ENCODE measurements at places on chromosomes 3 and 15. TPM values are rescaled to one million over a fixed set of nuclear protein-coding genes. Genes with fewer than 3 reads are reported as not detected.

FBXW12 gene
- not detected for total RNA-seq

ITGA11 gene
- 0.08 TPM for total RNA-seq

CHRNA5 gene
- 3.8 TPM for total RNA-seq

CISH gene
- 6.6 TPM for total RNA-seq

PATL2 gene
- not detected for total RNA-seq

GOLGA6L10 gene
- total RNA-seq = 0.23 TPM

CORO2B gene
- total RNA-seq = 1.0 TPM

MANF gene
- total RNA-seq = 296 TPM

IREB2 gene
- 8.2 TPM for total RNA-seq

FAM107A gene
- total RNA-seq = not detected

TMA7 gene
- total RNA-seq = 572 TPM

ZBTB20 gene
- total RNA-seq = 1.2 TPM

MAGI1 gene
- 4.3 TPM for total RNA-seq

TTLL13 gene
- total RNA-seq = 0.11 TPM

CCR2 gene
- not detected for total RNA-seq

BOC gene
- total RNA-seq = 5.2 TPM

CHL1 gene
- 0.08 TPM for total RNA-seq

SOX2 gene
- not detected for total RNA-seq

TLR9 gene
- not detected for total RNA-seq

GORASP1 gene
- 32.0 TPM for total RNA-seq

OCA2 gene
- not detected for total RNA-seq

CERS3 gene
- 10.7 TPM for total RNA-seq

GOLGA6L7 gene
- not detected for total RNA-seq

SYNM gene
- 1.7 TPM for total RNA-seq

CYP8B1 gene
- total RNA-seq = not detected

PFKFB4 gene
- total RNA-seq = 10.7 TPM

FAM131A gene
- total RNA-seq = 30.1 TPM

EIF1B gene
- total RNA-seq = 25.3 TPM

C3orf85 gene
- not detected for total RNA-seq

IQCF5 gene
- not detected for total RNA-seq

PRR20G gene
- not detected for total RNA-seq

GNAT1 gene
- total RNA-seq = not detected

KLF15 gene
- not detected for total RNA-seq

SELENOK gene
- total RNA-seq = 56.8 TPM

GNB5 gene
- 39.3 TPM for total RNA-seq

PLSCR4 gene
- total RNA-seq = 1.3 TPM

CDHR4 gene
- not detected for total RNA-seq

SCN11A gene
- total RNA-seq = not detected

CDCP1 gene
- total RNA-seq = 155 TPM

ZCWPW2 gene
- 0.23 TPM for total RNA-seq

PLIN1 gene
- 0.08 TPM for total RNA-seq

SLC51B gene
- total RNA-seq = not detected

CTXN2 gene
- not detected for total RNA-seq

SERINC4 gene
- not detected for total RNA-seq

GOLGA6L9 gene
- 0.78 TPM for total RNA-seq

WDR5B gene
- total RNA-seq = 2.0 TPM

CAPN3 gene
- total RNA-seq = 1.6 TPM

PLSCR2 gene
- not detected for total RNA-seq

GHSR gene
- not detected for total RNA-seq

CASR gene
- not detected for total RNA-seq

TUSC7 gene
- total RNA-seq = not detected

CCDC71 gene
- total RNA-seq = 47.6 TPM

GRK7 gene
- not detected for total RNA-seq

SLC22A14 gene
- total RNA-seq = not detected

FAM43A gene
- 0.72 TPM for total RNA-seq

CD200 gene
- total RNA-seq = not detected
